ENCODE measurements at places on chromosomes 7 and 10.

GRCh38 chr7:44646921-44647636, 40.7 kb downstream of the OGDH start:
- no peak for DNase-seq

- no peak for DNase-seq
These were observed 176.3 kb upstream of the SLC26A5 start for GRCh38 chr7:103622274-103622673.

GRCh38 chr7:19051767-19052375, 65.6 kb downstream of the TWIST1 start:
- no peak for DNase-seq

GRCh38 chr10:71635251-71635866, 84.2 kb downstream of the C10orf105 start:
- DNase-seq: no peak

DNA sequence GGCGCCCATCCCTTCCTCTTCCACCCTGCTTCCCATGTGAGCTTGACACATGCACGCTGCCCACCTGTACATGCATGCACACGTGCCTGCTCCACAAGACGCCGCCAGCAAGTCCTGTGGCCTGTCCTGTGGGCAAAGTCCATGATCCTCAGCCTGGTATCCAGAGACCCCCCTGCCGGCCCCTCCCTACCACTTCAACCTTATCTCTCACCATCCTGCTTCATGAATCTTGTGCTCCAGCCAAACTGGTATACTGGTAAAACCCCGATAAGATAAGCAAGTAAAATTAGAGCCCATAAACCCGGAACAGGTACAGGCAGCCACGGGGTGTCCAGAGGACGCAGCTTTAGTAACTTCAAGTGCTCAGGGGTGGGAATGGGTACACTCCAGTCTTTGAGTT, 11.8 kb upstream of the TBXAS1 start:
- no peak for DNase-seq

DNA sequence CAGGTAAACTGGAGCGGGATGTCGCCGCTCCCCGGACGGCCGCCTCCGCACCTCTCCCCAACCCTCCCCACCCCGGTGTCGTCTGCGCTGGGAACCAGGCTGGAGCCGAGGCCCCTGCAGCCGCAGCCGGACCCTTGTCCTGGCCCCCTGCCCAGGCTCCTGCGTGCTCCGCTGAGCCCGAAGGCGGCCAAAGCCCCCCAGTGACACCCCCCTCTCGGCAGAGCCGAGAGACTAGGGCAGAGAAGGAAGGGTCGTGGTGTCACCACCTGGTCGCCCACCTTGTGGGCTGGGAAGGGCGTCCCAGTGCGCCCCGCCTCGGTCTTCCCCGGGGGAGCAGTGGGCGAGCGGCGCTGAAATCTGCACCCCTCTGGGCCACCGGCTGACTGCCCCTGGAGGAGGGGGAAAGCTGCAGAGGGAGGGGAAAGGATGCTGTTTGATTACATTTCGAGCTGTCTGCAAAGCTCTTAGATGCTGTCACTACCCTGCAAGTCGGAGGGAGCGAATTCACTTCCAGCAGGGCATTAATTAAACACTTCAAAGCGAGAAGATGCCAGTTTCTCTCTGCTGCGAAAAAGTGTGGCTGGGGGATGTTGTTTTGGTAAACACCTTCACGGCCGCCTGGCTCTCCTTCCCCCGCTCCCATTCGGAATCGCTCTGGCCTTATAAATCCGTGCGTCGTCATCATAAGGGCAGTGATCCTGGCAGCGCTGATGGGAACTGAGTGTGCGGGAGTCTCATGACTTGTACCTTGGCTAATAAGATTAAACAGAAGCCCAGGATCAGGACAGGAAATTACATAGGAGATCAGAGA, 622 bp downstream of the DYNC1I1 start:
- DNase-seq: no peak

DNA sequence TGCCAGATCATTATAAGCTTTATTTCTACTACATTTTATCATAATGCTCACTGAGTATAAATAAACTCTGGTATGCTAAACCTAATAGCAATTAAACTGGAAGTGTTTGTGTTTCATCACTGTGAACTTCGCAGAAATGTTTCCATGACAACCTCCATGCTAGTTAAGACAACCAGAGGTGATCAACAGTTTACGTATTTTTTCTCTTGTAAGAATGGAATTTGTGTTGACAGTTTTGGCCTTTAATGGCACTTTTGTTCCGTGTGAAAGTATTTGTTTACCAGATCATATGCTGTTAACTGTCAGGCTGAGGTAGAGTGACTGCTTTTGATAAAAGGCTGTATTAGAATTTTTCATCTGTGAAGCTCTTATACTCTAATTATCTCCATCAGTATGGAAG, 212.1 kb upstream of the PPP1R3A start:
- DNase-seq: no peak

DNA sequence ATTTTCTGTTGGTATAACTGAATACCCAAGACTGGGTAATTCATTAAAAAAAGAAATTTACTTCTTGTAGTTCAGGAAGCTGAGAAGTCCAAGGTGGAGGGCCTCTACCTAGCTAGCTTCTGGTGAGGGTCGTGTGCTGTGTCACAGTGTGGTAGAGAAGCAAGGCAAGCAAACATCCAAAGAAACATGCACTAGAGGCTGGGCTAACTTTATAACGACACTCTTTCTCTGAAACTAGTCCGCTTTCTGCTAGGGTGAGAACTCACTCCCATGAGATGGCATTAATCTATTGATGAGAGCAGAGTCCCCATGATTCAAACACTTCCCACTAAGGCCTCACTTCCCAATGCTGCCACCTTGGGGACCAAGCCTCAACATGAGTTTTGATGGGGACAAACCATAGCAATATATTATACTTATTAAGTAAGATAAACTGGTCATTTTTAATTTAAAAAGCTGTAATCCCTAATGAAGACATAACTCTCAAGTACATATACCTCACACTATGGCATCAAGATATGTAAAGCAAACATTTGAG, 50.8 kb downstream of the PHYHIPL start:
- DNase-seq: no peak

- DNase-seq: no peak
These were observed 30.5 kb downstream of the SHTN1 start for GRCh38 chr10:116974456-116975005.

DNA sequence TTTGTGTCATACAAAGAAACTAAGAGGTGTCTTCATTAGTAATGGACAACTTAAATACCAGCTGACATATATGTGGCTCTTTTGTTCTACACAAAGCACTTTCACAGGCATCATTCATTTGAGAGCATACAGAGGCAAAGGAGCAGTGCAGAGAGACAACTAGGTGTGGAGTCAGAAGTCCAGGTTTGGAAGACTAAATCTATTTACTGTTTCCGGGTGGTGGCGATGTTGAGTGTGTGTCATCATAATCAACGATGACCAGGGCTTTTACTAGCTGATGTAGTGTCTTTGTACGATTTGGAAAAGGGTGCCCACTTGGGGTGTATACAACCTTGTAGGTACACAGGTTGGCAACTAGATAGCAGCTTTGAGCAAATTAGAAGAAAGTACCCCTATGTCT, 195.5 kb upstream of the CCDC6 start:
- no peak for DNase-seq

DNA sequence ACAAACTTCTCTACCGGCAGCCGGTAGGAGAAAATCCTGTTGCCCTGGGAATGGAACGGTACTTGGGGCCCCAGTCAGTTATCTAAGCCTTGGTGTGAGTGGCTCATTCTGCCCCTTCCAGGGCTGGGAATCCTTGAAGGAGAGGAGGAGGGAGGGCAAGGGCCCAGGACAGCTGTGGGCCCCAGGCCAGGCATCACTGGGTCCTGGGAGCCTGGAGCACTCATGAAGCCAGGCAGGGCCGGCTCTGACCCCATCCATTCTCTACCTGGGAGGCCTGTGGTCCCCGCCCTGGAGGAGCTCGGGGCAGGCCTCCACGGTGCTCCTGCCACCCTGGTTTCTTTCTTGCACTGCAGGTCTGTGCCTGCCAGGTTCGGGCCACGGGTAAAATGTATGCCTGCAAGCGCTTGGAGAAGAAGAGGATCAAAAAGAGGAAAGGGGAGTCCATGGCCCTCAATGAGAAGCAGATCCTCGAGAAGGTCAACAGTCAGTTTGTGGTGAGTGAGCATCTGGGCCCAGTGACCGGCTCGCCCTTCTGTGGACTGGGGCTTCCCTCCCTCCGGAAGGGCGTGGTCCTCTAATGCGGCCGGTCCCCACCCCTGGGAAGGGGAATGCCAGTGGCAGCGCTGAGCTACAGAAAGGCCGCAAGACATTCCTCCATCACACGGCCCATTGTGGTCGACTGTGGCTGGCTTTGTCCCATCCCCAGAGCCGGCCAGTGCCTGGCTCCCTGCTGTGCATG, 111.3 kb downstream of the RGS10 start:
- no peak for DNase-seq

DNA sequence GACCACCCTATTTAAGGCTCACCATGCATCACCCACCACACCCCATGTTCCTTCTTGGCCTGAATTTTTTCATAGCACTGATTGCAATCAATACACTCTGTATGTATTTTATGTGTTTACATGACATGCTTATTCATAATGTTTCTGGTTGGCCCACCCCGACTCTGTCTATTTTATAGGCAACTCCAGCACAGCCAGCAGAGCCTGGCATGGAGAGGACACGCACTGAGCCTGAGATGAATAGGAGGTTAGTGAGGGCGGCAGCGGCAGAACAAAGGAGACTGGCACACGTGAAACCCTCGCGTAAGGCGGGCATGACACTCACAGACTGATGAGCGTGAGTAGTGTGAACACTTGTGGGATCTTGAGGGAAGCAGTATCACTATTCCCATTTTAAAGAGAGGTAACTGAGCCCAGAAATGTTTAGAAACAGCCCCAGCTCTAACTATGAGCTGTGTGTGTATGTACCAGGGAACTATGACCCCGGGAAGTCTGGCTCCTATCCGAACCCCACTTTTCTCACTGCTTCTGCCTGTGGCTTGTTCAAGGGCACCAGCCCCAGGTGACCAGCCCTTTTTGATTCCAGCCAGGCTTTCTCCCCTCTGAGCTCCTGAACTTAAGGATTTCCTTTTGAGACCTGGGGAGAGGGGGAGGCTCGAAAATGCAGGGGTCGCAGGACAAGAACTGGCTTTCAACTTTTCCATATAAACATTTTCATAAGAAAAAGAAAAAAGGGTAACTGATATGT, 113.3 kb downstream of the ARHGAP22 start:
- no peak for DNase-seq

- DNase-seq: no peak
These were observed 53.5 kb downstream of the EPDR1 start for GRCh38 chr7:37973915-37974314.

DNA sequence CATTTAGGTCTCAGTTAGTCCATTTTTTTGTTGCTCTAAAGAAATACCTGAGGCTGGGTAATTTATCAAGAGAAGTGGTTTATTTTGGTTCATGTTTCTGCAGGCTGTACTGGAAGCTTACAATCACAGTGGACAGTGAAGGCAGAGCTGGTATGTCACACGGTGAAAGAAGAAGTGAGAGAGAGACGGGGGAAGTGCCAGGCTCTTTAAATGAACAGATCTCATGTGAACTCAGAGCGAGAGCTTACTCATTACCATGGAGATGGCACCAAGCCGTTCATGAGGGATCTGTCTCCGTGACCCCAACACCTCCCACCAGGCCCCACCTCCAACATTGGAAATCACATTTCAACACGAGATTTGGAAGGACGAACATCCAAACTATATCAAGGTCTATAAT, 18.9 kb upstream of the PNLIPRP3 start:
- DNase-seq: no peak

DNA sequence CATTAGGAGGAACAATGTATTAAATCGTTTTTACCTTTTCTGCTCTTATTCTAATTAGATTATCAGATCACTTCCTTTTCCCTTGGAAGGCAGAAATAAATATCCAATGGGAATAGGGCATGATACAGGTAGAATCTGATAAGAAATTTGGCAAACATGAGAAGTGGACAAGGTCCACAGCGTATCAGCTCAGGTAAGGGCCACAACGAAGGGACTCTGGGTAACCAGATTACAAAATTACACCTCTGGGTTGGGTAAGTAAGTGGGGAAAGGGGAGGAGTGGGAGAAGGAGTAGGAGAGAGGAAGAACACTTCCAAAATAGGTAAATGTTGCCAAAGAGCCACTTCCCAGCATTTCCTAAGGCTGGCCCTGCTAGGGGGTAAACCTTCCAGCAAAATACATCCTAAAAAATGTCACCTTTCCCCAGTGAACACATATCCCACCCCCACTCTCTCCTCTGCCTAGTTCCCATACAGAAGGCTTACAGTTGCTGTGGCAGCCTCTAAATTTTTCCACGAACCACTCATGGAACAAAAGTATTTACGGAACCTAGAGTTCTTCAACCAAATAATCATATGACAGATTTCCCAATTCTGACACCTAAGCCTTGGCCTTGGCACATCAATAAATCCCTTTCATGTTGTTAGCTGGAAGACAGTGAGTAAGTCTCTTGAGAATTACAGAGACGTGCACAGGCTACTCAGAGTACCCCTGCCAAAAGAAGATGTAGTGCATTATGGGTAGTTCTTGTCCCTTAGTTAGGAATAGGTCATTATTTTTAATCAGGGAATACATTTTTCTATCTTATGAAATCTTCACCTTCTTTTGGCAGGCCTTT, 51.5 kb upstream of the DLX6 start:
- DNase-seq: no peak

Measured in stimulated activated CD4-positive, alpha-beta T cell treated with anti-CD3 and anti-CD28 coated beads, TNF-alpha, amount 100 ng/mL, for 4 hours (primary cell).